T-cell (primary cell): ENCODE measurements at places on chromosomes 12 and 14. TPM values are rescaled to one million over a fixed set of nuclear protein-coding genes. Genes with fewer than 3 reads are reported as not detected.

MOAP1 gene
- 47.5 TPM for total RNA-seq

OTX2 gene
- not detected for total RNA-seq

OASL gene
- total RNA-seq: 17.6 TPM

SSPN gene
- total RNA-seq: 0.33 TPM

PAX9 gene
- not detected for total RNA-seq
